ENCODE measurements at places on chromosomes 4 and X.

DNA sequence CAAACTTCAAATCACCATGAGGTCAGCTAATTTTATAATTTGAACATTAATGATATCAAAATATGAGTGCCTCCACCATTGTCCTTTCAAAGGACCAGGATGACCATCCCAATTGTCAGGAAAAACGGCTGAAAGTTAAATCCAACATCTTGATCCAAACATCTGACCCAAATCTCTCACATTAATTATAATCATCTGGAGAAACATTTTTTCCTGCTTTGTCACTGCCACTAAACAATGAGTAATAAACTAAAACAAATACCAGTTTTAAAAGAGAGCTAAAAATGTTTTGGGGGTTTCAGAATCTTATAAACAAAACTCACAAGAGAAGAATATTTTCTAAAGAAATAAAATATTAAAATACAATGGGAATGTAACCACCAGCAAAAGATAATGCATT, 45.7 kb upstream of the NDST4 start:
- peak; percentile 70 for DNase-seq

DNA sequence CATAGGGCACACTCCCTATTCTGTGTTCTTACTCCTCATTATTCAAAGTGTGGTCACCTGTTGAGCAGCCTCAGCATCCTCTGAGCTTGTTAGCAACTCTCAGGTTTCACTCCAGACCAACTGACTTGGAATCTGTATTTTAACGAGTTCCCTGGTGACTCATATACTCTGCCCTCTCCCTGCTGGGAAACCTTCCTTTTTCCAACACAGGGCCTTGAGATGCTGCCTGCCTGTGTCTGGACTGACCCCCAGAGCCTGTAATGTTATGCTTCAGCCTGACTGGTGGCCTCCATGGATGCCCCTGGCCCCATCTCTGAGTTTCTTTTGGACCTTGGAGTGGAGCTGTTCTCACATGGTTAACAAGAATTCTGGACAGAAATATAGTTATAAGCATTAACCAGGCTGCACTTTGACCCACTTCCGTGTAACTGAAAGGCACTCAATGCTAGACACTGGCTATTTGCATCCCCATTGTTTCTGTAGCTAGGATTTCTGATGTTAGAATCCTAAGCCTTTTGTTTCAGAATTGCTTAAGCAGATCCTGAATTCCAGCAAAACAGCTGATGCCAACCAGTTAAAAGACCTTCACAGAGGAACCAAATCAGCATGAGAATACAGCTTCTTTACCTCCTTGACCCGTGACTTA, 262.6 kb downstream of the STIM2 start:
- DNase-seq: peak; percentile 24

DNA sequence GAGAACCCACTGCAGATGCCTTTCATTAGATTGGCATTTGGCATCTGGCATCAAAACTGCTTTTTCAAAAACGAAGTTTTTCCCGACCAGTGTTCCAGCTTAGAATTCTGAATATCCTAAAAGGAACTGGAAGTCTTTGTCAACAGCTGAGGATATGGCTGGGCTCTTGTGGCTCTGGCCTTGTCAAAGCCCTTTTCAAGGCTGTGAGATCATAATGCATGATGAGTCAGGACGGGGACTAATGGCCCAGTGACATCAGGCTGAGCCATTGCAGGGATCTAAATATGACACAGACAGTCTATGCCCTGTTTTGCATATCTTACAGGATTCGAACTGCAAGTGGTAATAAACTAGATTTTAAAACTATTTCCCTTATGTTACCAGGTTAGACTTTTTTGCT, 306.4 kb downstream of the PTTG2 start:
- peak; percentile 32 for DNase-seq

DNA sequence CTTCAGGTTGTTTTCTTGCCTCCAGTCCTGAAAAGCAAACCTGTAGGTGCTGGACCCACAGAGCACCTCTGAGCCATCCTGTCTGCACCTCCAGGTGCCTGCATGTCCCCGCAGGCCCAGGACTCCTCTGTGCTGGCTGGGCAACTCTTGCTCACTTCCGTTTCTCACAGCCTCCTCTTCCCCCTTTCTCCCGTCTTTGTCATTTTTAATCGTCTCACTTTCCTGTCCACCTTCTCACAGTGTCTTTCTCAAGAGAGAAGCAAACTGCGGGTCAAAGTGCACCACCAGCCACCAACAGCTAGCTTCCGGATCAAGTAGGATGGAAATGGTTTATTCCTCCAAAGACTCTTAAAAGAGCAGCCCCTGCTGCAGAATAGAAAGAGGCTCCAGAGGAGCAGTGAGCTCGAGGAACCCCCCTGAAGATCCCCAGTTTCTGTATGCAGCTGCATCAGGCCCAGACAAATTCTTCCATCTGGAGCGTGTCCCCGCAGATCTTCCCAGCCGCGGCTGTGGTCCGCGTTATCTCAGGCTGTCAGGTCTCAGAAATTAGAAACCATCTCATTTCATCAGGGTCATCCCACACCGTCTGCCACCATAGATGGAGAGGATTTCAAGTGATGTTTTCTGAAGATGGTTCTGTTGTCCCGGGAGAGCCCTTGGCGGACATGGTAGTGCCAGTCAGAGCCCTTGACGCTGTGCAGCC, 87.7 kb downstream of the FHDC1 start:
- DNase-seq: no peak

GRCh38 chrX:38941675-38942074, 140.4 kb downstream of the MID1IP1 start:
- DNase-seq: peak; percentile 76

DNA sequence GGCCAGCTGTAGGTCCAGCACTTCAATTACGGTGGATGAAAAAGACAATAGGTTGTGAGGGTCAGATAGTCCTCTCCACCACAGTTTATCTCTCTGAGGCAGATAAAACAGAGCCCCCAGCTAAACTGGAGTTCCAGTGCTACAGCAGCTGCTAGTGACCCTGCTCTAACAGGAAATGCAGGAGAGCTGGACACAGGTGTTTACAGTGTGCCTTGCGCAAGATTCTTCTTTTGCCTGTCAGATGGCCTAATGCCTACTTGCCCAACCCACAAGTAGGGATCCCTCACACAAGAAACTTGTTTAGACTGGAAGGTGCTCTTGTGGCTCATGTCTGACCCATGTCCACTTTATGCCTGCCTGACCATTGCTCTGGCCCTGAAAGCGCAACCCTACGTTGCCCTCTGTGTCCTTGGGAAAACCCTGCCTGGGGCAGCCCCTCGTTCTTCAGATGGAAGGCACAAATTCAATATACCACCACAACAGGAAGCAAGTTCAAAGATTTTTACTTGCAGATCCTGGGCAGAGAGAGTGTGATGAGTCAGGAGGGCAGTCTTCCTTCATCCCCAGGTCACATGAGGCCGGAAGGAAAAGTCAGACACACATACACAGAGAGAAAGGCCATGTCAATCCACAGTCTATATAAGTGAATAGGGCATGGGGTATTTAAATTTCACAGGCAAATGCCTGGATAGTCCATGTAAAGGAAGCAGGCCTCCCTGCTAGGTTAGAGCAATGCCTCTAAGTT, 105.1 kb upstream of the ADGRL3 start:
- no peak for DNase-seq

DNA sequence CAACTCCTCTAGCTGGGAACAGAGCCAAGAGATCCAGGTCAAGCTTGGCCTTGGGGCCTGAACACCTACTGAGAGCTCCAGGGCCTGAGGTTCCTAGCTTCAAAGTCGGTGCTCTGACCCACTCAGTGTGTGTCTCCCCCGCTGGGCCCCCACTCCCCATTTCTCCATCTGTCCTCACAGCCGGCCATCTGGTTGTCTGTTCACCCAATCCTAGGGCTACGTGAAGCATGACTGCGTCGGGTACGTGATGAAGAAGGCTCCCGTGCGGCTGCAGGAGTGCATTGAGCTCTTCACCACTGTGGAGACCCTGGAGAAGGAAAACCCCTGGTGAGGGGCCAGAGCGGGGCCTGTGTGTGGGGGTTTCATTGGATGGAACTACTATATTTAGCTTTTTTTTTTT, 12.3 kb downstream of the USP11 start:
- no peak for DNase-seq

DNA sequence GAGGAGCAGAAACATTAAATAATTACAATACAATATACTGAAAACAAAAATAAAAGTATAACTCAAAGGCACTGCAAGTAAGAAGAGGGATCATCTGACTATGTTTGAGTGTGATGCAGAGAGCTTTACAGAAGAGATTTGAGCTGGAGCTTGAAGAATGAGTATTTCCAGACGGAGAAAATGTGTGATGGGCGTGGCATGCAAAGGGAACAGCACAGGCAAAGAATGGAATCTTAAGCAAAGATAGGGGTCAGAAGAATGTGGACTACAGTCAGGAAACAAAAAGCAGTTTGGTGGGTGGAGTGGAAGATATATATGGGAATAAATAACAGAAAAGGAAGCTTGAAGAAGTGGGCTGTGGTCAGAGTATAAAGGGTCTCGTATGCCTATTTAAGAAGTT, 45.5 kb downstream of the OPHN1 start:
- no peak for DNase-seq

DNA sequence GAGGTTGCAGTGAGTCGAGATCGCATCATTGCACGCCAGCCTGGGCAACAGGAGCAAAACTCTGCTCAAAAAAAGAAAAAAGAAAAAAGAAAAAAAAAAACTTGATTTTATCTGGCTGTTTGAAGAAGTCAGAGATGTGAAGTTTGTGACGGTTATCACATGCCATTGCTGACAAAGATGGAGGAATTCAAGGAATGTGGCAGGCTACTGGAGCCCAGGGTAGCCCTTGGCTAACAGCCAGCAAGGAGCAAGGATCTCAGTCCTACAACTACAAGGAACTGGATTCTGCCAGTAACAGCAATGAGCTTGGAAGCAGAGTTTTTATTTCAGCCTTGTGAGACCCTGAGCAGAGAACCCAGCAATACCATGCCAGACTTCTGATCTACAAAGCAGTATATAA, 24.3 kb upstream of the TET2 start:
- DNase-seq: no peak

GRCh38 chr4:22531311-22532019, 15.6 kb upstream of the ADGRA3 start:
- DNase-seq: peak; percentile 9

GRCh38 chr4:150253965-150254630, 175.9 kb downstream of the DCLK2 start:
- DNase-seq: no peak

DNA sequence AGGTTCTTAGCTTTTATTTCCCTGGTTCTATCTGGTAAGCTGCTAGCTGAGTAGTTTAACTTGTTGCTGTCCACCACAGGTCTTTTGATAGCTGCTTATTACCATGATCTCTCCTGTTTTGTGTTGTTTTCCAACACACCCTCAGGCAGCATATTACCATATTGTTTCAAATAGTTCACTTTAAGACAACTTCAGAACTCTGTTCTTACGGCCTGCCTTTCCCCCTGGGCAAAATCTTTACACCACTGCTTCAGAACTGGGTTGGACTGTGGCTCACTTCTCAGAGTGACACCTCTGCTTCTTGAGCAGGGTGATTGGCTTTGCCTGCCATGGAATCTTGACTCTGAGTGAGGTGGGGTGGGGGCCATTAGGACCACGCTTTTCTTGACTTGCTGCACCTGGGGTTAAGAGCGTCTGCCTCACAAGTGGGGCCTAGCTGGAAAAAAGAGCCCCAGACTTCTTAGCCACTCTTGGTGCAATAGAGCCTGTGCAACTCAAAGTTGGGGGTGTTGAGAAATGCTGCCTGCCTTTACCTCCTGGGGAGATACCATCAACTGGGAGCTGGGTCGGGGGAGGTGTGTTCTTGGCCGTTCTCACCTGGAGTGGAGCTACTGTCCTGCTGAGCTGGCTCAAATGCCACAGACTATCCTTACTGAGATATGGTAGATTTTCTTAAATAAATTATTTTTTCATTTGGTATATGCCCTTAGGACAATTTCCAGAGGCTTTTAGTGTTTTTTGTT, 23.4 kb downstream of the USP9X start:
- DNase-seq: no peak

- DNase-seq: no peak
Observed at GRCh38 chr4:16142598-16143310, 58.9 kb upstream of the PROM1 start.

DNA sequence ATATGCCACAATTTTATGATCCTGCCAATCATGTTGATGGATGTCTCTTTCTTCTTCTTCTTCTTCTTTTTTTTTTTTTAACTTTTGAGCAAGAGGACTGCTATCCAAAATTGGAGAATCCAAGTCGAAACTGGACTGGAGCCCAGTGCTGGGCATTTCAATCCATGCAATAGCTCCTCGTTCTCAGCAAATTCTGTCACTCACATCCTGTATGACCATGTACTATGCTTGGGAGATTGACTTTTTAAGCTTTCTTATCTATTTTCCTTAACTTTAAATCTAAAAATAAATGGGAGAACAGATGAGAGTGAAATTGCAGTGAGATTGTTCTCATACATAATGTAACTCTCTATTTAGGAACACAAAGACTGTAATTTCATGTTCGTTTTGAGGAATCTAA, 123.0 kb upstream of the PUDP start:
- DNase-seq: no peak

GRCh38 chrX:102345916-102346315, 93.9 kb downstream of the NXF2B start:
- DNase-seq: peak; percentile 53

- DNase-seq: peak; percentile 87
Observed at GRCh38 chr4:143616771-143617170, 83.7 kb downstream of the FREM3 start.

DNA sequence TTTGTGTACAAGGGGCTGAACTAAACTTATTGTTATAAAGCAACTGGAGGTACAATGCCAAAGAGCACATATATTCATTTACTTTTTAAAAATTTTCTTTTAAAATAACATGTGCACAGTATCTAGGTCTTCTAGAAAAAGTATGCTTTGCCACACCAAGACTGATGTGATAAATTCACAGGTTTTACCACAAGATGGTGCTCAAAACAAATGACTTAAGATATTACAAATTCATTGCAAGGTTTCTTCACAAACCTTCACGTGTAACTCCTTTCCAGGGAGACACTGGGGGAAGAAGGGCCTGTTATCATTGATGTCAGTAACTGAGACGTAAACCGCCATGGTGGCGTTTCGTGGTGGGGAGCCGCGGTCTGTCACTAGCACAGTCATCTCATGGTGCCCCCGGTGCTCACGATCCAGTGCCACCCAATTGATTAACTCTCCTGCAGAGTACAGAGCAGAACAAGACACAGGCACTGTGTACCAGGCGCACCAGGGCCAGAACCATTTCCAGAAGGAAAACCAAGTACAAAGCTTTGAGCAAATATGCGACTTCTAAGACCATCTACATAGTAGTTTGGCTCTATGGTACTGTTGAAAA, 162.2 kb downstream of the DCHS2 start:
- peak; percentile 57 for DNase-seq

DNA sequence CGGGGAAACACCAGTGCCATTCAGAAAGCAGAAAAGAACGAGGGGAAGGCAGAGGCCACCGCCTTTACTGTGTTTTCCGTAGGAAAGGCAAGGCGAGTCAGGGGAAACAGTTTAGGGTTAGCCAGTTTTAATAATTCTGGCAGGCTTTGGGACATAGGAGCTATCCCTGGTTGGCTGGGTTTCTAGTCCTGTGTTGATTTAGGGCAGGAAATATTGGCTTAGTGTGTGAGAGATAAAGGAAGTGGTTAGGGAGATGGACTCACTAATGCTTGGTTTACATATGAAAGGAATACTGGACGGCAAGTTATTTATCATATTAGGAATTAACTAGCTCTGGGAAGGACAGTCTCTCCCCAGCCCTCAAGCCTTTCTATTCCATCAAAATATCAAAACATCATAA, 53.1 kb downstream of the SYNPO2 start:
- DNase-seq: peak; percentile 66

- DNase-seq: no peak
Observed at GRCh38 chrX:52213276-52213675, 28.6 kb downstream of the MAGED4 start.

All from fibroblast of mammary gland (primary cell).